T follicular helper cell (primary cell): ENCODE measurements at places on chromosomes 7 and 10.

DNA sequence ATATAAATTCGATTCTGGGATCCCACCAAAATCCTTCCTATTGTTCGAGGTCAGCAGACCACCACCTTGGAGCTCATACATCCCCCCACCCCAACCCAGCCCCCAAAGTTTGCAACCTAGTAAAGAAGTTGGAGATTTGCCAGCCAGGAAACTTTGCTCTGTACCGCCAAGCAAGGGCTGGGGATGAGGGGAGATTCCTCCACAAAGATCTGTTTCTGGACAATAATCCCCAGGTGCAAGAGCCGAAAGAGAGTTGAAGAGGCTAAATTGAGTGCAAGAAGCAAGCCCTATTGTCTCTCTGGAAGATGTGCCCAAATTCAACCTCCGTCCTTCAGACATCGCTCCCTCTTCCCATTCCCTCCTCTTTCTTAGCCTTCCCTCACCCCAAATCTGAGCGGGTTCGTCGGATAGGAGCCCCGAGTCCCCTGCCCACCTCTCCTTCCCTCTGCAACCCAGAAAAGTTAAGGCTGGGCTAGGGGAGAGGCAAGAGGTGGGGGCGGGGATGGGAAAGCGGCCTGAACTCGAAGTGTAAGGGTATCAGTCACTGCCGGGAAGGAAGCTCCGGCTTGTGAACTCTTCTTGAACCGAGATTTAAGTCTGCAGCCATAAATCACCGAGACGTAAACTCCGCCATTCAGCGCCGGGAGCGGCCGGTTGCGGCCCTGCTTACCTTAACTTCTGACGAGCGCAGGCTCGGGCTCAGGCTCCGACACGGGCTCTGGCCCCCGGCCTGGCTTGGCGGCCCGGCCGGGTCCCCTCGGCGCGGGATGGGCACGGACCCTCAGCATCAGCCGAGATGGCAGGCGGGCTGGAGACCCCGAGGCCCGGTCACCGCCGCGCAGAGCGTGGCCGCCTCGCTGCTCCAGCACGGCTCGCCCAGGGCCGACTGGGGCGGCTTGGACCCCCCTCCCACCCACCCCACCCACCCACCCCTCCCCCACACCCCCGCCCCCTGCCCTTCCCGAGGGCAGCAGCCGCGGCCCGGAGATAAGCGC is 10.8 kb upstream of the HOXA2 start:
- no peak for DNase-seq

GRCh38 chr10:113381416-113381815 is 171.4 kb upstream of the HABP2 start:
- DNase-seq: no peak

DNA sequence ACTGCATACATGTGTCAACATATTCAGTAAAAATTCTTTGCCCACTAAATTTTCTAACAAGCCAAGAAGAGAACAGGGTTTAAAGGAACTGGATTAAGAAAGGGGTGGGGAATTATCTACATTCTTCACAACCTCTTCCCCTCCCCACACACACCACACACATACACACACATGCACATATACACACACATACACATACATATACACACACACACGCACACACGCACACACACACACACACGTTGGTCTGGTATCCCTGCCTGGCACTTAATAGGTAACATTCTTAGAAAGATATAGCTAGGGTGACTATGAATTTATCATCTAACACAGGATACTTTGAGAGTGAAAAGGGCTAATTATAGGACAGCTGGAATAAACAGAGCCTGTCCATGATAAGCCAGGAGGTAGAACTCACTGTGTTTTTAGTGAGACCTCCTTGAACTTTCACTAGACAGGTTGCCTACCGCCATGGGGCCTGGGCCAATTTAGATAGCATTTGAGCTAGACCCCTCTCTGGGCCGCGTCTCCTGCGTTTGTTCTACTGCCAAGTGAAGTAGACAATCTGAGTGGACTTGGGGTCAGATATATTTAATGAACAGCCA is 33.1 kb upstream of the EPC1 start:
- DNase-seq: no peak

DNA sequence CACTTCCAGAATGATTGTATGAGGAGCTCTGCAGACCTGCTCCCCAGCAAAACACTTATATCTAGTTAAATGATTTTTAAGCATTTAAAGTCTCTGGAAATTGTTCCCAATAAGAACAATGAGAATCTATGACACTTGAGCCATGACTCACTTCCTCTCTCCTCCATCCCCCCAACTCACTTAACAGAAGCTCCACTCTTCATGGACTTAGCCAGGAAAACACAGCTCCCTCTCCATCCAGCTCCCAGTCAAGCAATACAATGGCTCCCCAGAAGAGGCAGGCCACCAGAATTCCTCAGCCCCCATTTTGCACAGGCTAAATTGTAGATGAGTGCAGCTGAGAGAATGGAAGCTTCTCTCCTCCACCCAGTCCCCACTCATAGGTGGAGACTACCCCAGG is 27.0 kb downstream of the AOC1 start:
- no peak for DNase-seq

- DNase-seq: no peak
Observed at GRCh38 chr7:80450621-80451308, 61.1 kb downstream of the GNAT3 start.

GRCh38 chr7:138400400-138400886 is 59.6 kb upstream of the TRIM24 start:
- no peak for DNase-seq

DNA sequence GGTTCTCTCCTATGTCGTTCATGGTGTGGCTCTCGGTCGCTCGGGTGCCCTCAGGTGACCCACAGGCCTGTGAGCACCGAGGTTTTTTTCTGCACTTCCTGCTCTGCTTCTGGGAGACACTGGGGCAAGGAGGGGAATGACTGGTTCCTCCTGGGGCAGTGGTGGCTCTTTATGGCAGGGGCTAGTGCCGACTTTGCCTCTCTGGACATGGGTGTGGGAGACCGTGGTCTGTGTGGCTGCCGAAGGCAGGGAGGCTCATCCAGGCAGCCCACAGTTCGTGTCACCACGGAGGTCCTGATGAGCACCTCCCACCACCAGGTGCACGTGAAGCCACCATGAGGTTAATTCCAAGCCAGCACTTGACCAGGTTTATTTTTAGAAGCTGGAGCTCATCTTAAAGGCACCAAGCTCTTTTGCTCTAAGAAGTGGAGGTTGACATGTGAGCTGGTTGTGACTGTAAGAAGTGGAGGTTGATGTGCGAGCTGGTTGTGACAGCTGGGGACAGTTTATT is 24.7 kb upstream of the DPYSL4 start:
- no peak for DNase-seq

DNA sequence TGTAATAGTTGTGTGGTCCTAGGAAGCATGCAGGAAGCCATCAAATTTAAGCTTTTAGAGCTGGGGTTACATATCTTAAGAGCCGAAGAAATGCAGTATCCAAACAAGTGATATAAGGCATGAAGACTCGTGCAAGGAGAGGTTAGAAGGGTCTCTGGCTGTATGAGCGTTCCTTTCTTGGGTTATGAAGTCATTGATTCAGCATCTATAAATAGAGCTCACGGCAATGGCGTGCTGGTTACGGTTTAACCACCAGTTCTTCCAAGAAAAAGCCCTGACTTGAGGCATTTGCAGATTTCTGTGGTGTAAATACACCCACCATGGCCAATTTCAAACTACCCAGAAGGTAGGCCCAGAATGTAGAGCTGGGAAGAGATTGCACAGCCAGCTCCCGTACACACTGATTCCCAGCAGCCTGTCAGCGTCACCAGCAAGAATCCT is 72.0 kb upstream of the KAT6B start:
- no peak for DNase-seq

DNA sequence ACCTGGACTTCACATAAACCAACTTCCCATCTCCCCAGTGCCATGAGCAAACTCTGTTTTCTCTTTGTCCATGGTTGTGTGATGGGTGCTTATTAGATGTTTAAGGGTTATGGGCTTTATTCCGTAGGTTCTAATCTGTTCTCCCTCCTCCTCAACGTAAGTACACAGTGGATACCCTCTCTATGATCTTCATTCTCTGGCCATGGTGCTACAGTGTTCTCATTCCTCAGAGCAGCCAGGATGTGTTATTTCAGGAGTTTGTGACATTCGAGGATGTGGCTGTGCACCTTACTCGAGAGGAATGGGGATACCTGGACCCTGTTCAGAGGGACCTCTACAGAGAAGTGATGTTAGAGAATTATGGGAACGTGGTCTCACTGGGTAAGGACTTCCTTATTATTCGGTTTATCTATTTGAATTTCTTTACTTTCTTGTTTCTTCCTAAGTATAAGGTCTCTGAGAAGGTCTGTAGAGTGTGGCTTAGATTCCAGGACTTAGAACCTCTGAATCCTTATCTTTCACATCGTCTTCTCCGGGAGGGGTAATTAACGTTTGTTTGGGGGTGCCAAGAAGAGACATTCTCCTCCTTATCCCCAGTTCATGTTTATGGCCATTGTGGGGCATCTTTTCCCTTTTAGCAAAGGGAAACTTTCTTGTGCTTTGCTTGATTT is 3.8 kb downstream of the ZNF655 start:
- DNase-seq: no peak

DNA sequence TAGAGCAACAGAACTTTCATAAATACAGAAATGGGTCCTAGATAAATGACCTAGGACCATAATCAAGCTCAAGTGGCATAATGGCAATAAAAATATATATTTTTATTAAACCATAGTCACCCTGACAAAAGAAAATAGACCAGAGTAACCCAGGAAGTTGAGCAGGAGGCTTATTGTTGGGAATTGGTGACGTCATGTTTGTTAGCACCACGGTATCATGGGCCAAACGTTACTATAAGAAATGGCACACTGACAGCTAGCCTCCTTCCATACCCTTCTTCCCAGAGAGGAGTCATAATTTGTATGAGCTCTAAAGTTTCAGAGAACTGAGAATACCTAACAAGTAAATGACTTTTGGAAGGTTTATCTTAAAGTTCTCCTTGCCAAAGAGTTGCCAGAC is 1698.2 kb downstream of the REEP3 start:
- DNase-seq: no peak

DNA sequence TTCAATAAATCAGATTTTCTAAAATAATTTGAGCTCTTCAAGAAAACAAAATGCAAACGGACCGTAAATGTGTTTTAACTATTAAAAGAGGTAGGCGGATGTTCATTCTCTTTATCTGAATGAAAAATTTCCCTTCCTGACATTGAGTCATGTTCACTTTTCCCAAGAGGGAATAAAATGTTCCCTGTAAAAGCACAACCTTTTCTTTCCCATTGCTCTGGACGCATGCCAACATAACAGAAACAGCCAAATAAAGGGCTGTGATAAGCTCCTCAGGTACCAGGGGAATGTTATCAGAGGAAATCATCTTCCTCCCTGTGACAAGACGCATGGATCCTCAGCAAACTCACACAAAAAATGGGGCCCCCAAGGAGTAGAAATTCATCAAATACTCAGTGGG is 251.8 kb downstream of the MTERF1 start:
- DNase-seq: no peak

DNA sequence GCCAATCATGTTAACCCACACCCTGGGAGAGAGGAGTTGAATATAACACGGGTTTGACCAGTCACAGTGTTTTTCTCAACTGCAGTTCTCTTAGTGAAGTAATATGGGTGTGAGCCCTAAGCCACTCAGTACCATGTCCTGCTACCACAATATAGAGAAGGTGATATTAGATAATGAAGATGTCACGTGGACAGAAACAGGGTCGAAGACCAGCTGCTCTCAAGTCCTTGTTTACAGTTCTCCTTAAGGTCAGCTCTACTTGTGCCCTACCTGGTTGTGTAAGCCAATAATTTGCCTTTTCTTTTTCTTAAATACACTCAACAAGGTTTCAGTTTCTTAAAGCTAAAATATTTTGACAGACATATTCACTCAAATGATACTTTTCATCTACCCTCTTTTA is 128.3 kb upstream of the POT1 start:
- no peak for DNase-seq

- DNase-seq: no peak
Observed at GRCh38 chr10:43861966-43862751, 213.5 kb upstream of the ZNF32 start.

GRCh38 chr7:148609045-148609725 is 18.6 kb downstream of the C7orf33 start:
- no peak for DNase-seq

- DNase-seq: no peak
Observed at GRCh38 chr7:139650429-139651100, 127.1 kb downstream of the CLEC2L start.
